Naive thymus-derived CD4-positive, alpha-beta T cell (primary cell): ENCODE measurements at places on chromosomes 5 and 9. TPM values are rescaled to one million over a fixed set of nuclear protein-coding genes. Genes with fewer than 3 reads are reported as not detected.

GRCh38 chr5:65100911-65101631 is 332.3 kb downstream of the CWC27 start:
- no peak for DNase-seq

- DNase-seq = no peak
These were observed 8.7 kb downstream of the SHROOM1 start for GRCh38 chr5:132821791-132822190.

Gene GPX8
- total RNA-seq = not detected

DNA sequence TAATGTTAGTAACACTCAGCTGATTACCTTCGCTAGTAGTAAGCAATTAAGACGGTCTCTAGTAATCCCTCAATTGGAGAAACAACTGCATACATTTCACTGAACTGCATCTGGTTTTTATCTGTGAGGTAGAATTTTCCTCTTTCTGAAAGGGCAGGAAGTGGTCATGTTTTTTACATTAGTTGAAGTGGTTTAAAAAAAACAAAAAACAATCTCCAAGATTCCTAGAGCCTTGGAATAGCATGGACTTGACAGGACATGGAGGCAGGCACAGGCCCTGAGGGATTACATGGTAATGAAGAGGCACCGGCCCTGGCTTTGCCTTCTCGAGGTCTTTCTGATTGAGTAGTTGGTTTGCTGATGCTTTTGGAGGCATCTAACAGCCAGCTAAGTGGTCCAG is 25.8 kb downstream of the THBS4 start:
- no peak for DNase-seq

Gene ALDOB
- not detected in 2 replicates for total RNA-seq

Gene NR5A1
- not detected in 2 replicates for total RNA-seq

Gene STKLD1
- 1.5 TPM for total RNA-seq

- DNase-seq = no peak
These were observed 65.6 kb downstream of the POU5F2 start for GRCh38 chr5:93675460-93676450.

DNA sequence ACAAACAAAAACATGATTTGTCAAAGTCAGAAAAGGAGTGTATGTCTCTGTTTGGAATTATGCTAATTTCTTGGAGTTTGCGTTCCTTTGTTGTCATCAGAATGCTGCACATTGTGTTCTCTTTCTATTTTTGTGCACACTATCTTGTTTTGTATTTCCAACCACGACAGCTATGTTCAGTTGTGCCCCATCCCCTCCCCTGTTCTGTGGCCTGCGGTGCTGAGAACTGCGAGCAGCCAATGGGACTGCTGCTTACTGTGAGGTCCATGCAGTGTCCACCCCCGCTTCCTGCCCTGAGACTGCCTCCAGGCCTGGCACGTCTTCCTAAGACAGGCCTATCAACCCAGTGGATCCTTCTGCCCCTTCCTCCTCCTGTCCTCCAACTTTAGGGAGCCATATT is 76.8 kb downstream of the PALM2AKAP2 start:
- no peak for DNase-seq

GRCh38 chr5:78360674-78360923 is 182 bp downstream of the SCAMP1 start:
- no peak for DNase-seq

- DNase-seq = no peak
These were observed 5.3 kb downstream of the RAB14 start for GRCh38 chr9:121196389-121196788.
